ENCODE measurements at places on chromosomes 2 and 18.

- DNase-seq = no peak
These were observed 58.9 kb downstream of the TRAPPC8 start for GRCh38 chr18:31884020-31884419.

DNA sequence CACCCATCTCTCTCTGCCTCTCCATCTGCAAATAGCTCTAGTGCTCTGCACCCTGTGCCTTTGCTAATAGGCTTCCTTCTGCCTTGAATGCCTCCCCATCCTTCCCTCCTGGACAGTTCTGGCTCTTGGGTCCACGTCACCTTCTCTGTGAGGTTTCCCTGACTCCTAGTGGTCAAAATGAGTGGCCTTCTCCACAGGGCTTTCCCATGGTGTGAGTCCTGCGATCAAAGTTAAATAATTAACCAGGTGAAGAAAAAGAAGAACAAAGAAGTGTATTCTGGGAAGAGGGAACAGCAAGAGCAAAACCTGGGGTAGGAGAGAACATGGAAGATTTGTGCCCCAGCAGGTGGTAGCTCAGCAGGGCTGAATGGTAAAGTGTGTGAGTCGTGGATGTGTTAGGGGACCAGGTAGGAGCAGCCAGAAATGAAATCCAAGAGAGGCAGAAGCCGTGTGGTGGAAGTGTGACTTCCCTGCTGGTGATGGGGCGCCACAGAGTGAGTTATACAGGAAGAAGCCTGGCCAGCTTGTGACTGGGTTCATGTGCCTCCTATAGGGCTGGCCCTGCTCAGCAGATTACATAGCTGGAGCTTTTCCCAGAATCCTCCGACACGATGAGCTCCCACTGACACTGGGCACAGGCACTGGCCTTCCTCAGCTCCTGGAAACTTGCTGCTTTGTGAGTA is 93.8 kb upstream of the LDAH start:
- no peak for DNase-seq

DNA sequence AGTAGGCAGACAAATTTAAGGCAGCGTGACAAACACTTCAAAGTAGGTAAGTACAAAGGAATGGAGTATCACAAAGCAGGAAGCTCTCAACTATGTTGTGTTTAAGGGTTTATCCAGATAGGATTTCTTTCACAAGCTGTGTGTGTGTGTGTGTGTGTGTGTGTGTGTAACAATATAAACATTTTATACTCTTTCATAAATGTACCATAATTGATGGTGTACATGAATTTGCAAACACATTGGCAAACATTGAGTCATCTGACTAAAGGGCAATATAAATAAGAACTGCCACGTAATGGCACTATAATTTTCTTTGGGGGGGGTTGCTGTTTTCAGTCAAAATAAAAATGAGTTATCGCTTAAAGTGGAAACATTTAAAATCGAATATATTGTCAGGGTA is 1004.4 kb upstream of the DDX18 start:
- no peak for DNase-seq

DNA sequence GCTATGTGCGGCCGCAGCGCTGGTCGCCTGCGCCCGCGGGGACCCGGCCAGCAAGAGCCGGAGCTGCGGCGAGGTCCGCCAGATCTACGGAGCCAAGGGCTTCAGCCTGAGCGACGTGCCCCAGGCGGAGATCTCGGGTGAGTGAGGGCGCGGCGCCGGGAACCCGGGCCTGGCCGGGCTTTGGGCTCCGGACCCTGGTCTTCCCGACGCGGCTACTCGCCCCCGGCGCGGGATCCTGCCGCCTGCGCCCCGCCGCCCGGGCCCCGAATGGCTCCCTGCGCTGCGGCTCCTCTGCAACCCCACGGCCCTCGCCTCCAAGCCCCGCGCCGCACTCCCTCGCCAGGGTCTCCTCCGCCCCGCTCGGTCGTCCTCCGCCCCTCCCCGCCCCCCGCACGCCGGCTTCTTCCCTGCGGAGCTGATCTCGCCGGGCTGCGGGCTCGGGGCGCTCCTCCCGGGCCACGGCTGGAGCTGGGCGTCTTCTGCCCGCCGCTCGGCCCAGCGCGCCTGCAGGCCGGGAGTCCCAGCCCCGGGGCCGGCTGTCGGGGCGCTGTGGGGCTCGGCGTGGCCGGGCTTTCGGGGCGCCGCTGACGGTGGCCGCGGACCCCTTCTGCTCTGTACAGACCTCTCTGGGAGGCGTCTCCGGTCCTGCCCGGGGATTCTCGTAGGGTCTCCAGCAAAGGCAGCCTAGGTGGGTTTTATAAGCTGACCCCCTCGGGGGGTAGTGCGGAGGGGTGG is 652 bp downstream of the GPC1 start:
- no peak for DNase-seq

GRCh38 chr2:118755384-118755783 is 92.1 kb downstream of the EN1 start:
- no peak for DNase-seq

DNA sequence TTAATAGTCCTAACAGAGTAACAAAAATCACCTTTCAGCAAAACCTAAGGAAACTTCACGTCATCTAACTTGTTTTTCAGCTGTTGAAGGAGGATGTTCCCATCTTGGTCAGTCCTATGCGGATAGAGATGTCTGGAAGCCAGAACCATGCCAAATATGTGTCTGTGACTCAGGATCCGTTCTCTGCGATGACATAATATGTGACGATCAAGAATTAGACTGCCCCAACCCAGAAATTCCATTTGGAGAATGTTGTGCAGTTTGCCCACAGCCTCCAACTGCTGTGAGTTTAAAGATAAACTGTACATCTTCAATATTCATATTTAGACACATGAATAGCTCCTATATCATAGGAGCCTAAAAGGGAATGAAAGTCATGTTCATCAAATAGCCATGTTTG is 10.5 kb downstream of the COL3A1 start:
- no peak for DNase-seq

DNA sequence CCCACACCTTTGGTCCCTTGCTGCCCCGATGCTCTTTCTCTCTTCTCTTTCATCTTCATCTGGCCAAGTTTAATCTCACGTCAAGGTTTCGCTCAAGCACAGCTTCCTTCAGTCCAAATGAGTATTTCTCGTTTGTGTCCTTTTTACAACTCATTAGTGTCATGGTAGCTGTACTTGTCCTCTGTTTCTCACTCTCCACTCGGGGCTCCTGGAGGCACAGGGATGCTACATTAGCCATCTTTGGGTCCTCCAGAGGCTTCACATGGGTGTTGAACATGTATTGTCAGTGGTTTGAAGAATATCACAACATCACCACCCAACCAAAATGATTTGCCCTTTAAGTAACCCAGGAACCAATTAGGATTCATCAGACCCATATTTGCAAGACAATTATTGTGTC is 30.4 kb downstream of the MYCN start:
- no peak for DNase-seq

DNA sequence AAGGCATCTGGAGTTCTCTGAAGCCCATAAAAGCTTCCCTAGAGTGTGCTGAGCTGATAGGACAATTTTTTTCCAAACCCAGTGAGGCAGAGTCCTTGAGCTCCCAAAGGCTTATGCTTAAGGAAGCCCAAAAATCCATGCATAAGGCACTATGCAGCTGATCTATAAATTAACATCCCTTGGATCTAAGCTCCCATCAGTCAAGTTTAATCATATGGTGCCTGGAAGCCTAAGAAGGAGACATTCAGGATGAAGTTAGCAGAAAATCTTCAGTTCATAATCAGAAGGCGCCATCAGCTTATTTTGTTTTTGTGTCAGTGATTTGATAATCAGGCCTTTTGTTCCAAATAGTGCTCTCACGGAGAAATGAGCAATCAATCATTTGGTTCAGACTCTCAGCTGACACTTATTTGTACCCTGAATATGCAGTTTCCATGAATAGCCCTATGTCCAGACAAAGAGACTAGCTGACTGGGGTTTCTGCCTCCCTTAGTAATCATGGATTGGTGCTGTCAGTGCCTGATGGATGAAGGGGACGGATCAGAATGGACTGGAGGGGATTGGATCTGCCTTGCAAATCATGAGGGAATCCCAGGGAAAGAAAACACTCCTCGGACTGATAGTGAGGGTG is 464.8 kb upstream of the RGPD4 start:
- no peak for DNase-seq

Measured in CD4-positive, alpha-beta T cell treated with Interferon gamma for 1 hour (primary cell).